ENCODE measurements at places on chromosomes 7 and 10. TPM values are rescaled to one million over a fixed set of nuclear protein-coding genes. Genes with fewer than 3 reads are reported as not detected.

ZRANB1 gene
- 59.1 TPM for total RNA-seq

LIPK gene
- total RNA-seq = not detected

LIPJ gene
- total RNA-seq = 1.6 TPM

RADIL gene
- total RNA-seq = 6.2 TPM

PITX3 gene
- total RNA-seq = 0.69 TPM

Measured in diencephalon (tissue), 1 donor.